ENCODE measurements at places on chromosomes 3 and 15.

- no peak for DNase-seq
Measured at GRCh38 chr3:15443826-15444524, 16.6 kb downstream of the EAF1 start.

DNA sequence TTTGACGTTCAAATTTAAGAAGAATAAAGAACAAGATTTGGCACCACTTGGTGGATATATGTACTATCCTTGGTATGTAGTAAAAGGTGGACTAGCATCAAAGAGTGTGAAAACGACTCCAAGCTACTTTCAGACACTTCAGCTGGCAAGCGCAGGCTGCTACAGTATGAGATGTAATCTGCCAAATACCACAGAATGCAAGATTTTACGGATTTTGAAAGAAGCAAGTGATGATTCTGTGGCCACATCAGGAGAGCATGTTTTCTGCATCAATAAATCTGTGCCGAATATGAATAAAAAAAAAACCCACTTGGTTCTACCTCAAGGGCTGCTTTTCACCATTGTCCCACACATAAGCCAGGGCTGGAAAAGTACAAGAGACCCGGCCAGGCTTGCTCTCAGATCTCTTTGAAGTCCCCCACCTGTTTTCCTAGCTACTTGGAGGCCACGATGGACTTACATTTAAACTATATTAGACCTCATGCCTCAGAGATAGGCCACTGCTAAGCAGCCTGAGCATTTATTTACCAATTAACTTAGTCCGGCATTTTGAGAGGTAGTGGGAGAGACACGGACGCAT lies 37.4 kb downstream of the MYO1E start:
- no peak for DNase-seq

- DNase-seq = no peak
Measured at GRCh38 chr3:143203848-143204247, 84.3 kb downstream of the CHST2 start.

DNA sequence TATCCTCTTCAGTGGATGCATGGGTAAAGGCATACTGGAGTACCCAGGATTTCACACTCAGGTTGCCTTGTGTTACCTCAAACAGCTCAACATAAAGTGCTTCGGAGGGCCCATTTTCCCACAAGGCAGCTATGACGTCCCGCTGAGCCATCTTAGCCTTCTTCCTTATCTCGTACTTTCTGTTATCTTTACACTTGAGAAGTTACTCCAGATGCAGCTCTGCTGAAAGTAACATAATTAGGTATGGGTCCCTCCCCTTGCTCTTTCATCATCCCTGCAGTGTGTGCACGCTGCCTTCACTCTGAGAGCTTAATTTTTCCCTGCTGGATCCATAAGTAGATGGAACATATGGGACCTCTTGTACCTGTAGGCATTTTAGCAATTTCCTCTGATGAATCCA lies 410.3 kb downstream of the AGBL1 start:
- DNase-seq = no peak

GRCh38 chr15:94322141-94322540 lies 90.8 kb downstream of the MCTP2 start:
- no peak for DNase-seq

GRCh38 chr15:49741712-49742111 lies 120.9 kb downstream of the DTWD1 start:
- no peak for DNase-seq

DNA sequence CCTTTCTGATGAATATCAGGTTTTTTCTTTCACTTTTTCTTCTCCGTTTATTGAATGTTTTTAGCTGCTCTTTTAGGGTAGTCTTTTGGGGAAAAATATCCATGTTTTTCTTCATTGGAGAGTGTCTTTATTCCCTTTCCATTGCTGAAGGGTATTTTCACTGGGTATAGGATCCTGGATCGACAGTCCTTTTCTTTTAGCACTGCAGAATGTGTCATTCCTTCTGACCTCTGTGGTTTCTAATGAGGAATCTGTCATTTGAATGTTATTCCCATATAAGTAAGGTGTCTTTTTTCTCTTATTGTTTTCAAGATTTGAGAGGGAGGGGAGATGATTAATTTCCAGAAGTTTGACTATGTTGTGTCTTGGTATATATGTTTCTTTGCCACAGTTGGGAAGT lies 96.8 kb downstream of the BBX start:
- no peak for DNase-seq

DNA sequence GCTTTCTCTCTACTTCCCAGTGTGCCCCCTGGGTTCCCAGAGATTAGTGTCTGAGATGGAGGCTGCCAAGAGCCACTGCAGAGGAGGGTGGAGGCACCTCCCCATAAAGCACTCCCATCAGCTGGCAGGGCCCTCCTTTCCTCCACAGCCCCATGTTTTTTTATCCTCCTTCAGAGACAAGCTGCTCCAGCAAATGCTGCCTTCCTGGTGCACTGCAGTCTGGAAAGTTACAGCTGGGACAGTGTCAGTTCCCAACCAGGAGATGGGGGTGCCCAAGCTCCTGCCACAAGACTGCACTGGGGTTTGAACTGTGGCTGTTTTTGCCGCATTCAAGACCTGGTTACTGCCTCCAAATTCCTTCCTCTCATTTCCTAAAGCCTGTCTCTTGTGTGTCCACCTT lies 206.1 kb downstream of the CADPS start:
- DNase-seq = no peak

DNA sequence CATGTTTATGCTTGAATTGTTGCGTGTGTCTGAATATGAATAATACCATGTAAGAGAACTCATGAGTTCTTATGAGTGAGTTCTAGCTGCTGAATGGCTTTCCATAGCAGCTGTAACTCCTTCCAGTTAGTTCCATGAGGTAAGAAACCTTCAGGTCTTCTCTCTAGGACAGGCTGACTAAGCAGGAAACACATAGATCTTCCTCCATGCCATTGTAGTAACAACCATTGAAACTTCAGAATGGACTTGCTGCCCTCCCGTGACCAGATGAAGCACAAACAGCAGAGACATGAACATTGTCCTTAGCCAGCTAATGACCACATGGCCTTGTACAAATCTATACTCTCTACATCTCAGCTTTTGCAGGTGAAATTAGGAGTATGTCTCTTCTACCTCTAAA lies 200.0 kb downstream of the ZNF385D start:
- DNase-seq = peak; percentile 22

DNA sequence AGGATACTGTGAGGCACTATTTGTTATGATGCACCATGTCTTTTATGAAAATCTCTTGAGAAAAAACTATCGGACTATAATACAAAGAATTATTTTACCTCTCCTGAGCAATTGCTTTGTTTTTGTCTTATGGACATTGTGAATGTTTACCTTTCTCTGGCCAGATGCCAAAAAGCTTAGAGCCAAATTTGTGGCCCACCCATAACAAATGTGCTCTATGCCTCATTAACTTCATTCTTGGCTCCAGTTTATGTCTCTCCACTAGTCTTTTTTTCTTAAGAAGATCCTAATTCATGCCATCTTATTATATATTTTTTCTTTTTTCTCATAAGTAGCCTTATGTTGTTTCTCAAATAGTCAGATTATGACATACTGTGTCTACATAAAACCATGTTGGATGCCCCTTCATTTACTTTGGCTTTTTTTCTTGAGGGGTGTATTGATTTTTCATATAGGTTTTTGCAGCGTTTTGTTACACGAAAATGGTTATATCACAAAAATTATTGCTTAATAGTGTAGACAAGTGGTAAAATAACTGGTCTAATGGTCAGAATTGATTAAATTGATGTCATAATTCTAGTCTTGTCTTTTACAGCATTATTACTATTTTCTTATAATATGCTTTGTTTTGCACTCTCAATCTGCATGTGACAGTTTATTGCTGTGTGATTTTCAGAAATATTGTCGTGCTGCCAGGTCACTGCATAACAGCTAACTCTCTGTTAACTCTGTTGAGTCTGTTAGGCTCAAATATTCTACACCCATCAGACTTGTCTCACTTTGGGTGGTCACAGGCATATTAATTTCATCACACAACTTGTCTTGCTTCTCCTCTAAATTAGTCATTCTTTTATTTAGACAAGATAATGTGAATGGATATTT lies 18.2 kb downstream of the SENP8 start:
- DNase-seq = no peak

DNA sequence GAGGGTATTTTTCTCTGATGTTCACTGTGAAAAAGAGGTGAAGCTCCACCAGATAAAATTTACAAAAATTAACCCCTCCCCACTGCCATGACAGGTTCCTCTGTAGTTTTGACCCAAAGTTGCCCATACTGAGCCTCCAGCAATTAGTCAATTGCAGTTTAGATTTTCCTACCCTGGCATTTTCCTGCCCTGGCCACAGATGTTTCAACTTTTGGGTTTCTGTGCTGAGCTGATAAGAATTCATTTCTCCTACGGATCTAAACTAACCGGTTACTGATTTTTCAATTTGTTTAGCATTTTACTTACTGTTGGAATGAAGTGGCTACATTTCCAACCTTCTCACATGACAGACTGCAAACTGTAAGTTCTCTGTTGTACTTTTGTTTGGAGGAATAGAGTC lies 1346.1 kb upstream of the EPHA6 start:
- no peak for DNase-seq

- DNase-seq = no peak
Measured at GRCh38 chr3:47404431-47404876, 23.6 kb downstream of the PTPN23 start.

GRCh38 chr3:118097660-118098059 lies 937.0 kb downstream of the IGSF11 start:
- no peak for DNase-seq

GRCh38 chr15:70078578-70079417 lies 18.9 kb downstream of the TLE3 start:
- no peak for DNase-seq

GRCh38 chr15:69548395-69549180 lies 96.0 kb downstream of the RPLP1 start:
- no peak for DNase-seq

- DNase-seq = no peak
Measured at GRCh38 chr3:87088430-87088992, 97.6 kb upstream of the VGLL3 start.

GRCh38 chr3:4322635-4323034 lies 19.5 kb downstream of the SETMAR start:
- no peak for DNase-seq

- no peak for DNase-seq
Measured at GRCh38 chr3:66723231-66723630, 222.4 kb upstream of the LRIG1 start.
